ENCODE measurements at places on chromosomes 3 and 15.
A peak's percentile ranks its signal among the peaks of the same experiment; 100 is the strongest.

GRCh38 chr3:72453706-72454105 is 394.5 kb downstream of the SHQ1 start:
- DNase-seq: no peak

DNA sequence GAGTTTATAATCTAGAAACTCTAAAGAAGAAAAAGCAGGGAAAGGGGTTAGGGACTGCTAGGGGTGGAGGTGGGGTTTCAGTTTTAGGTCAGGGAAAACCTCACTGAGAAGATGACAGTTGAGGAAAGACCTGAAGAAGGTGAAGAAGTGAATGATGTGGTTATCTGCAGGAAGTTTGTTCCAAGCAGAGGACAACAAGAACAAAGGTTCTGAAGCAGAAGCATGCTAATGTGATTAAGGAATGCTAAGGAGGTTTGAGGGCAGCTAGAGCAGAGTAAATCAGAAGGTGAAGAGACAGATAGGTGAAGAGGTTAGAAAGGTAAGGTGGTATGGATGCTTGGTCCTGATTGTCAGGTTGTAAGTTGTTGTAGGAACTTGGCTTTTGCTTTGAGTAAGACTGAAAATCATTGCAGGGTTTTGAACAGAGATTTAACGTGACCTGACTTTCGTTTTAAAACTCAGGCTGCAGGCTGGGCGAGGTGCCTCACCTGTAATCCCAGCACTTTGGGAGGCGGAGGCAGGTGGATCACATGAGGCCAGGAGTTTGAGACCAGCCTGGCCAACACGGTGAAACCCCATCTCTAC is 8.6 kb downstream of the OXSR1 start:
- no peak for DNase-seq

GRCh38 chr15:29087521-29088285 is 181.9 kb downstream of the NSMCE3 start:
- DNase-seq: no peak

GRCh38 chr15:74124759-74125158 is 5.6 kb upstream of the ISLR2 start:
- DNase-seq: no peak

- no peak for DNase-seq
These were observed 612.1 kb upstream of the NR2F2 start for GRCh38 chr15:95718441-95718840.

DNA sequence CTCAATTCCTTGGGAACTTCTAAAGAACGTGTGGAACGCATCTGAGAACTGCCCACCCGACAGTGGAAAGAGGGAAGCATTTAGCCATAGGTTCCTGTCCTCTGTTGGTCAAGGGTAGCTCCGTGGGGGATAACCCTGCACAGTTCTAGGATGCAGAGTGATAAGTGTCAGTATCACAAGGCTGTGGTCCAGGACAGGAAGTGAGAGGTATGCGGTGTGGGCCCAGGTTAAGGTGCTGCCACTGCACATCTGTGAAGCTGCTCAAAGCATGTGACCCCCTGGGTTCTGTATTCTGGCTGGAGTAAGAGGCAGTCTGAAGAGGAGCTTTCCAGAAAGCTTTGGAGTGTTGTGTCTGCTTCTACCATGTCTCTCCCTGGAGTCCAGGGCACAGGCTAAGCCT is 51.7 kb upstream of the HES1 start:
- DNase-seq: no peak

- DNase-seq: no peak
These were observed 397.8 kb downstream of the IGSF11 start for GRCh38 chr3:118636841-118637240.

DNA sequence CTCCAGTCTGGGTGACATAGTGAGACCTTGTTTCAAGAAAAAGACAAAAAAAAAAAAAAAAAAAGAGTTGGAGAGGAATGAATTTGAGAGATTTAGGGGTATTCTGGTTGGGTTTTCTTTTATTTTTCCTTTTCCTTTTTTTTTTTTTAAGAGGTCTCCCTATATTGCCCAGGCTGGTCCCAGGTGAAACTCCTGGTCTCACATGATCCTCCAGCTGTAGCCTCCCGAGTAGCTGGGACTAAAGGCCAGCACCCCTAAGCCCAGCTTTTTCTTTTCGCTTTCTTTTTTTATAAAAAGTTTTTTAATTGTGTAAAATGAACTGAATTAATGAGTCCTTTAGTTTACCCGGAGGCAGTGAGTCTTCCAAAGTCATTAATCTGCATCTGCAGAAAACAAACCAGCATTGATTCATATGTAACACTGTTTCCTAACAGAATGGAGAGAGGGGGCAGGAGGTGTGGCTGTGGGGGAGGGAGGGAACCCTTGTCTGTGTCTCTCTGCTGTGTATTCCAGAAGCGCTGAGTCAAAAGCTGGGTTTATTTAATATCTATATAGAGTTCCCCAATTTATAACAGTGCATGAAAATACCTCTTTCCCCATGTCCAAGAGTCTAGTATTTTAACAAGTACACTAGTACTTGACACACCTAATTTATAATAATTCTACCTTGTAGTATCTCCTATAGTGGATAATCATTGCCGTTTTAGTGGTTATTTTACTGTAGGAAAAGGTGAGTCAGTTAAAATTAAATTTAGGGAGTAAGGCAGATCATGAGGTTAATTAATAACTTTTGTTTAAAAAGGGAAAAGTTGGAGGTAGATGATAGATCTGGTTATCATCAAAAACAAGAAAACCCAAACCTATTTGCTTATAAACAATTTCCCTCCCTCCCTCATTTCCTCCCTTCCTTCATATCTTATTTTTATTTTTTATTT is 2.6 kb upstream of the DPPA4 start:
- DNase-seq: no peak

DNA sequence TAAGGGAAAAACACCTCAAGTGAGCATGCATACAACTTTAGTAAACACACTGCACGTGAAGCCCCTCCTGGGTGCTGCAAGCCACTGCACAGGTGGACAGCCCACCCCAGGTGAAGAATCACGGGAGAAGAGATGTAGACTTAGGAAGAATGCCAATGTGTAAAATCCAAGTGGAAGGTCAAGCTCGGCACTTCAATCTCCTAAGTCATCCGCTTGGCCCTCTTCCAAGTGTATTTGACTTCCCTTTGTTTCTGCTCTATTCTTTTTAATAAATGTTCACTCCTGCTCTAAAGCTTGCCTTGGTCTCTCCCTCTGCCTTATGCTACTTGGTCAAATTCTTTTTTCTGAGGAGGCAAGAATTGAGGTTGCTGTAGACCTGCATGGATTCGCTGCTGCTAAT is 316.6 kb downstream of the EDEM1 start:
- DNase-seq: no peak

DNA sequence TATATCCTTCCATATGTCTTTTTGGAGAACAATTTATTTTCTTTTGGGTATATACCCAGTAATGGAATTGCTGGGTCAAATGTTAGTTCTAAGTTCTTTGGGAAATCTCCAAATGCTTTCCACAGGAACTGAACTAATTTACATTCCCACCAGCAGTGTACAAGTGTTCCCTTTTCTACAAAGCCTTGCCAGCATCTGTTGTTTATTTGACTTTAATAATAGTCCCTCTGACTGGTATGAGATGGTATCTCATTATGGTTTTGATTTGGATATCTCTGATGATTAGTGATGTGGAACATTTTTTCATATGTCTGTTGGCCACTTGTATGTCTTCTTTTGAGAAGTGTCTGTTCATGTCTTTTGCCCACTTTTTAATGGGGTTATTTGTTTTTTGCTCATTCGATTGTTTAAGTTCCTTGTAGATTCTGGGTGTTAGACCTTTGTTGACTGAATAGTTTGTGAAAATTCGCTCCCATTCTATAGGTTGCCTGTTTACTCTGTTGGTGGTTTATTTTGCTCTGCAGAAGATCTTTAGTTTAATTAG is 48.4 kb downstream of the TMEM45A start:
- DNase-seq: no peak

GRCh38 chr3:68090571-68090970 is 436.2 kb upstream of the SUCLG2 start:
- no peak for DNase-seq

- DNase-seq: peak; percentile 7
These were observed 475 bp downstream of the EIF4E3 start for GRCh38 chr3:71724584-71725270.

- no peak for DNase-seq
These were observed 7.2 kb downstream of the GLDN start for GRCh38 chr15:51348688-51349087.

DNA sequence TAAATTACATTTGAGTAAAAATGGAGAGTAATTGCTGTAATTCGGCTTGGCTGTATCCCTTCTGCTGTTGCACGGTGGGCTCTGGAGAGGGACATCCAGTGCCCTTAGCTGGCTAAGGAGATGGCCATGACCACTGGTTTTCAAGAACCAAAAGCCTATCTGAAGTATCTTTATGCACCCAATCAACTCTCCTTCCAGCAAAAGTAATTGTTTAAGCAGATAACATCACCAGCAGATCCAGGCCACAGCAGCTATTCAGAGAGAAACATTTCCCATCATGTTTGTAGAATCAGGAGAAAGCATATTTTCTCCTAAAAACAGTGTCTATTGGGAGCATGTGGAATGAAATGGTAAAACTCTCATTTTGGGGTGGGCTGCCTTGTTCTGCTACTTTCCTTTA is 514.5 kb upstream of the RGMA start:
- no peak for DNase-seq

- DNase-seq: no peak
These were observed 171.9 kb upstream of the CTDSPL start for GRCh38 chr3:37689645-37690356.

- no peak for DNase-seq
These were observed at the start of gene CCR3 for GRCh38 chr3:46242120-46242519. Gene CCR3, plus strand, starts transcription at chr3:46242460. Its CDS starts 22,699 bp downstream, at chr3:46265159.

DNA sequence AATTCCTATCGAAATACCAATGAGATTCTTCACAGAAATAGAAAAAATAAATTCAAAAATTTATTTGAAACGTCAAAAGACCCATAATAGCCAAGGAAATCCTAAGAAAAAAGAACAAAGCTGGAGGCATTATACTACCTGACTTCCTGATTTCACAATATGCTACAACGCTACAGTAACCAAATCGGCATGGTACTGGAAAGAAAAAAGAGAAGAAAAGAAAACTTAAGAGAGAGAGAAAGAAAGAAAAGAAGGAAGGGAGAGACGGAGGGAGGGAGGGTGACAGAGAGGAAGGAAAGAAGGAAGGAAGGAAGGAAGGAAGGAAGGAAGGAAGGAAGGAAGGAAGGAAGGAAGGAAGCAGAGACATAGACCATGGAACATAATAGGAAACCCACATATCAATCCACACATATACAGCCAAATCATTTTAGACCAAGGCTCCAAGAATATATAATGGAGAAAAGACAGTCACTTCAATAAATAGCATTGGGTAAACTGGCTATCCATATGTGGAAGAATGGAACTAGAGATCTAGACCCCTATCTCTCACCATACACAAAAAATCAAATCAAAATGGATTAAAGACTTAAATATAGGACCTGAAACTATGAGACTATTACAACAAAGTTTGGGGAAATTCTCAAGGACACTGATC is 118.6 kb upstream of the CNTN4 start:
- DNase-seq: no peak

DNA sequence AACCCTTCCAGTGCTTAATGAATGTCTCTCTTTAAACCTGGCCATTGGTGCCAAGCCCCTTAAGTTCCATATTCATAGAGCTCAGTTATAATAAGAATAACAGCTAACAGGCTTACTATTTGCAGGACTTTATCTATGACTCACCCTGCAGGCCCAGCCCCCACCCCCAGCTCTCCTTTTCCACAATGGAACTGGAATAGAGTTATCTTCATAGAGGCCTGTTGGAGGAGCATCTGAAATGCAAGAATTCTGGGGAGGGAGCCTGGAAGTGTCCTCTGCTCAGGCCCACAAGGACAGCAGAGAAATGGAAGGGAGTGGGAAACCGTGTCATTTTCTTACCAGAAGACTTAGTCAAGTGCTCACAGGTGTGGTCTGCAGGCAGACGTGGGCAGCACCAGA is 52.8 kb downstream of the SEMA5B start:
- DNase-seq: no peak

- DNase-seq: no peak
These were observed 397.0 kb upstream of the ARRDC4 start for GRCh38 chr15:97563516-97563915.

DNA sequence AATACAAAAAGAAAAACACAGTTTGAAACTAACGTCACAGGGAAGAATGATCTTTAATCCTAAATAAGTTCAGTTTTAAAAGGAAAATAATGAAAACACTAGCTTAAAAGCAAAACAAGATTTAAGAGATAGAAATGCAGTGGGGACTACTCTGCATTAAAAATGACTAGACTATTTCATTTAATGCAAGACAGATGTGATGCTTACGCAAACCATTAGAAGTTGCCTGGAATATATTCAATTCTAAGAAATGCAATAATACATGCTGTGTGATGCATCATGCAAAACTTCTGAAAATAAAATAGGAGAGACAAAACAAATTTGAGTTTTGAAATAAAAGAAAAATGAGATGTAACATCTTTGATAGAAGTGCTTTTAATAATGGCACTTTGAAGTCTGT is 97.6 kb upstream of the STRIT1 start:
- no peak for DNase-seq

- DNase-seq: no peak
These were observed 40.8 kb upstream of the PRR23E start for GRCh38 chr3:127151992-127152650.

GRCh38 chr3:126659915-126660886 is 5.3 kb upstream of the TXNRD3 start:
- DNase-seq: no peak

DNA sequence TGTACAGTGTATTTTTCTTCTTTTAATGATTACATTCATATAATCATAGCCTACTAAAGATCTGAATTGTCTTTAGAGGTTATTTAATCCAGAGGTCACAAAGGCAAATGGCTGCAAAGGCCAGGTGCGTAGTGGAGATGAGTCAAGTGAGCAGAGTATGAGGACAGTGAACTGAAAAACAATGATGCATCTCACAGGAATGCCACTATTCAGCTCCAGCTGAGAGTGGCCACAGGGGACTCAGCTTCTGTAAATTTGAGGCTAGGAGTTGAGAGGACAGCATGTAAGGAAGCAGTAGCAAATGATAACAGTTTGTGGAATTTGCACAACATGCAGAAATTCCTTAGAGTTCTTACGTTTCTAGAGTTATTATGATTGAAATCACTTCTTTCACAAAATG is 50.4 kb downstream of the COL6A5 start:
- no peak for DNase-seq

GRCh38 chr3:149726716-149727407 is 25.4 kb downstream of the COMMD2 start:
- DNase-seq: no peak

- DNase-seq: no peak
These were observed 37.2 kb downstream of the ABHD5 start for GRCh38 chr3:43727930-43728329.

DNA sequence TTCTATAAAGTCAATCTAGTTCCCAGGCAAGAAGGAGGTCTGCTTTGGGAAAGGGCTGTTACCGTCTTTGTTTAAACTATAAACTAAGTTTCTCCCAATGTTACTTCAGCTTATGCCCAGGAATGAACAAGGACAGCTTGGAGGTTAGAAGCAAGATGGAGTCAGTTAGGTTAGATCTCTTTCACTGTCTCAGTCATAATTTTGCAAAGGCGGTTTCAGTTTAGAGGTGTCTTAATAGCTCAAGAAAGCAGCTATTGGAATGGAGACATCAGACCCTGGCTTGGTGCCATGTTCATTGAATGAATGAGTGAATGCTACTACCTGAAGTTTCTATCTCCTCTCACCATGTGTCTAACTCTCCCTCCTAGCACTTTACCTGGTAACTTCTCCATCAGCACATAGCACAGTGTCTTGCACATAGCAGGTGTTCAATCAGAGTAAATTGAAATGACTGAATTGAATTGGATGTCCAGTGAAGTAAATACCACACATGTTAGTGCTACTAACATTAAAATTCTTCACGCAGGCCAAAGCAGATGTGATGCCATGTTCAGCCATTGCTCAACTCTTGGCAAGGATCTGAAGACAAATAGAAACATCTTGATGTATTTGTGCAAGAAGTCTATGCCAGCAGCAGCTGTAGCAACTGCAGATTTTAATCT is 28.2 kb downstream of the CLEC3B start:
- DNase-seq: peak; percentile 51
